ENCODE measurements at places on chromosomes 3 and 15. TPM values are rescaled to one million over a fixed set of nuclear protein-coding genes. Genes with fewer than 3 reads are reported as not detected.

DNA sequence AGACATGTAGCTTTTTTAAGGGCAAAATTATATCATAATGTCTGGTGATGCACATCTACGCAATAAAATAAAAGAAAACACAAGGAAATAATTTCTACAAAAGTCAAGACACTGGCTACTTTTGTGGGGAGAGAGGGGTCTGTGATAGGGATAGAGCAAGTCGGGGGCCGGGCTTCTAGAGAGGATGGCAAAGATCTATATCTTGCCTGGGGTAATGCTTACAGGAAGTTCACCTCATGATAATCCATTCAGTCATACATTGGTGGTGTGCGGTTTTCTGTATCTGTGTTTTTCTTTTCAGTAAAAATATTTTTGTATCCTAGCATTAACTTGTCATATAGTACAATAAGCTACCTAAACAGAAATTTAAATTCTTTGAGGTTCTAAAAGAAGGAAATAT, 178.8 kb downstream of the ARRDC4 start:
- DNase-seq: no peak

DNA sequence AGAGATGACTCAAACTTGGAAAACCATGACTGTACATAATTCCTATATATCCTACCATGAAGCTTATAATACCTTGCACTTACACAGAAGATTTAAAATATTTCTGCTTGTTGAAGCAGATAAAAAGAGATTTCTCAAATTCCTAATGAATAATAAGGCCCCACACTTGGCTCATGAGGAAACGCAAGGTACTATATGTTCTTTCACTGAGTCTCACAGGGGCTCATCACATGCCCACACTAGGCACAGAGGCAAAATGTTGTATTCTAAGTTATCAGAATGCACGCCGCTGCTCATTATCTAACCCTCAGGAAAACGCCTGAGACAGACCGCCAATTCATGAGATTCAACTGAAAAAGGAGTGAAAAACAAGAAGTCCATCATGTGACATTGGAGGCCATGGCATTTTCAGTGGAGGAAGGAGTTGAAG, 5.6 kb downstream of the MYO1E start:
- DNase-seq: no peak

GRCh38 chr3:138054057-138054456, 44.1 kb downstream of the CLDN18 start:
- DNase-seq: no peak

DNA sequence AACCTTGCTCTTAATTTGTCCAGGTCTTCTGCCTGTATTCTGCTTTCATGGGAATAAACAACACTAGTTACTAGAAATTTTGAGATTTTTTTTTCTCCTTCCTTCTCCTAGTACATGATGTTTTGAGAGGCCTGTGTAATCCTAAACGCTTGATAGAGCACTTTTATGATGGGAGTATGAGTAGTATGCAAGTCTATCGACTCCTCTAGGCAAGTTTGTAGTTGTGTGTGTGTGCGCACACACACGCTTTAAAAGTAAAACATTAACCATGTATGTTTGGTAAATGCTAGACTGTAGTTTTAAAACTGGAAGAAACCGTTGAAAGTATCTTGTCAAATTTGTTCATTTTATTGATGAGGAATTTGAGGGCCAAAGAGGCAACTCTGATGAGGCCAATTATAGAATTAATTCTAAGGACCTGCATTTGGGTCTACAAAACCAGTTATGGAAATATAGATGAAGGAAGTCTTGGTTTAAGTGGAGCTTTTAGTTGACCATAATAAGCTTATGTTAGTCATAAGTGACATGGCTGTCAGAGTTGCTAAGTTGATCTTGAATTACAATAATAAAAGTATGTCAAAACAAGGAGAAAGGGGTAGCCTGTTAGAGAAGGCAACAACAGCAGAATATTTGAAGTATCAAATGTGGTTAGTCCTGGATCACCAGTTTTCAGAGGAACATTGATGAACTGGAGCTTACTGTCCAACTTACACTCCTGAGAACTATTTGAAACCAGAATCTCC, 47.1 kb downstream of the AKAP13 start:
- no peak for DNase-seq

- no peak for DNase-seq
These were observed 1.3 kb downstream of the ADAM10 start for GRCh38 chr15:58748040-58748851.

Gene SQOR
- total RNA-seq: 61.4 TPM

DNA sequence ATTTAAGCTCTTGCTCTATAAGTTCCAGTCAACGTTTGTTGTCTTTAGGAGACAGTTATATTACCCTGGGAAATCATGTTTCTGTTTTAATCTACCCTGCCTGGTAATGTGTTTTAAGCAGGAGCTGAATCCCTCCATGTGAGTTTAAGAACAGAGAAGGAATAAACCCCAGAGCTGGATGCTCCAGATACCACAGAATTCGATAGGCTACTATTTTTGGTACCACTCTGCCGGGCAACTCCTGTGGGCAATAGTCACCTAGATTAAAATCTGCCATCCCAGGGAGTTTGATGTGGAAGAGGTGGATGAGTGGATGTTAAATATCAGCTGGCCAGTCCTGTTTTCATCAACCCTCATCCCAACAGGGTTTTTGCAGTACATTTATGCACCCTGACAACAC, 20.4 kb downstream of the NUDT16 start:
- DNase-seq: no peak

All from ascending aorta (tissue), 2 donors.